ENCODE measurements at places on chromosomes 6 and 20.

- DNase-seq, result no peak
These were observed 6.7 kb downstream of the MAFB start for GRCh38 chr20:40682104-40682981.

DNA sequence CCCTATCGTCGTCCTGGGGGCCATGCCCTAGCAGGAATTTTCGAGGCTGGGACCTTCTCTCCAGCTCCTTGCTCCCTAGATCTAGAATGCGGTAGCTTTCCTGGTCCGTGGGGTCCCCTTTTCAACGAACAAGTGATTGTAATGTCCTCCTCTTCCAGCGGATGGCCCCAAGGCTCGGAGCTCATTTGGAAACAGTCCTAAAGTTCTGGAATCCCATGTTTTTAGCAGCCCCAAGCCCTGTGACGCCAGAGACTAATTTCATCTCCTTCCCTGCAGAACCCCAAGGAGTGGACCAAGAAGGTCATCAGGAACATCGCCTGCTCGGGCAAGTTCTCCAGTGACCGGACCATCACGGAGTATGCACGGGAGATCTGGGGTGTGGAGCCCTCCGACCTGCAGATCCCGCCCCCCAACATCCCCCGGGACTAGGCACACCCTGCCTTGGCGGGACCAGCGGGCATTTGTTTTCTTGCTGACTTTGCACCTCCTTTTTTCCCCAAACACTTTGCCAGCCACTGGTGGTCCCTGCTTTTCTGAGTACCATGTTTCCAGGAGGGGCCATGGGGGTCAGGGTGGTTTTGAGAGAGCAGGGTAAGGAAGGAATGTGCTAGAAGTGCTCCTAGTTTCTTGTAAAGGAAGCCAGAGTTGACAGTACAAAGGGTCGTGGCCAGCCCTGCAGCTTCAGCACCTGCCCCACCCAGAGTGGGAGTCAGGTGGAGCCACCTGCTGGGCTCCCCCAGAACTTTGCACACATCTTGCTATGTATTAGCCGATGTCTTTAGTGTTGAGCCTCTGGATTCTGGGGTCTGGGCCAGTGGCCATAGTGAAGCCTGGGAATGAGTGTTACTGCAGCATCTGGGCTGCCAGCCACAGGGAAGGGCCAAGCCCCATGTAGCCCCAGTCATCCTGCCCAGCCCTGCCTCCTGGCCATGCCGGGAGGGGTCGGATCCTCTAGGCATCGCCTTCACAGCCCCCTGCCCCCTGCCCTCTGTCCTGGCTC, 48.5 kb downstream of the PYGB start:
- peak; percentile 46 for DNase-seq

DNA sequence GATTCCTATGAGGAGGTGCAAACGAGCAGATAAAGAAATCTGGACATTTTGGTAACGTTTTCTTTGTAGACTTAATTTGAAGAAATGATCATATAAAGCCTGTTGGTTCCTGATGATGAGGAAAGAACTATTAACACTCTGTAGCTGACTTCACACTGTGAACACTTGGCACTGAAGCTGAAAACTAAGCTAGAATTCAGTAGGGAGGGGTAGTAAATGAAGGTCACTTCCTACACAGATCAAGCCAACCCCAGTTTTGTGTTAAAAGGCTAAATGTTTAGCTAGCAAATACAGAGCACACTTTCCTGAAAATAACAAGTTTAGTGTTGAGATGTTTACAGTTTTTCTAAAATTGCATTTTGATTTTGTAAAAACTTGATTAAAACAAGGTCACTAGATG, 296.2 kb upstream of the PRDM1 start:
- DNase-seq, result no peak

GRCh38 chr6:85483846-85484245, 34.0 kb downstream of the NT5E start:
- no peak for DNase-seq

- peak; percentile 14 for DNase-seq
These were observed 11.0 kb downstream of the VSX1 start for GRCh38 chr20:25070821-25071473.

GRCh38 chr20:21124190-21124589, 1.7 kb upstream of the KIZ start:
- DNase-seq, result no peak

GRCh38 chr6:133551847-133552341, 310.7 kb downstream of the EYA4 start:
- no peak for DNase-seq

DNA sequence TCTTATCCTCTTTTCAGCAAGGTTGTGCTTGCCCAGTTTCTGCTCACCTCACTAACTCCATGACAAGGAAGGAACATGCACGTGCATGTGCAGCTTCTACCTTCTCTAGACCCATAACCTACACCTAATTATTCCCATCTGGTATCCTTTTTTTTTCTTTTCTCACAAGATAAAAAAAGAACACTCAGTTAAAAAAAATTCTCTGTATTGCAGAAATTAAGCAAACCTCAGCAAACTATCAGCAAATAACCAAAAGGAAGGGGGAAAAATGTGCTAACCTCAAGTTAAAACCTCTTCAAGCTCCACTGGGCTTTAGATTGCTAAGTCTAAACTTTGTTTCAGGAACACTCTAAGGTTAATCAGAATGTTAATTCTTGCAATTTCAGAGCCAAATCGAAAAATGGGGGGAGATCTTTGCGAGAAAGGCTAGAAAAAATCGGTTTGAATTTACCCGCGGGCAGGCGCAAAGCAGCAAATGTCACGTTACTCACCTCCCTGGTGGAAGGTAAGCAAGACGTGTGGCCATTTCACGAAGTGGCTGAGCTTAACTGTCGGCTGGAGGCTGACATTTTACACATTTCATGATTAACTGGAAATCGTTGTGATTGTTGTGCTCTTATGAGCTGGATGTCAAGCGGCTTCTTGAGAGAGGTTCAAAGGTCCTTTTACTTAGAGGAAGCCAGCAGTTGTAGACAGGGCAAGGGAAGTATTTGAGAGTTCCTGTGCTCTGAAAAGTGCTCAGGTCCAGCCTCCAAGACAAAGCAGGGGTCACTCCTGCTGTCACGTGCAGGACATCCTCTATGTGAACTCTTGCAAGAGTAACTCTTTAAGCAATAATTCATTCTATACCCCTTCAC, 19.1 kb downstream of the TFAP2B start:
- DNase-seq, result no peak
